ENCODE measurements at places on chromosomes 7 and 10. TPM values are rescaled to one million over a fixed set of nuclear protein-coding genes. Genes with fewer than 3 reads are reported as not detected.

- no peak overlapping the region for H3K4me3 ChIP-seq
- peak; percentile 15 for DNase-seq
- no peaks in the 10 kb centered on the region for H3K4me1 ChIP-seq
- no peaks in the 10 kb centered on the region for H3K36me3 ChIP-seq
- H3K27ac ChIP-seq, result no peak overlapping the region
Measured at GRCh38 chr10:96292971-96293920, 11.0 kb upstream of the DNTT start.

DNA sequence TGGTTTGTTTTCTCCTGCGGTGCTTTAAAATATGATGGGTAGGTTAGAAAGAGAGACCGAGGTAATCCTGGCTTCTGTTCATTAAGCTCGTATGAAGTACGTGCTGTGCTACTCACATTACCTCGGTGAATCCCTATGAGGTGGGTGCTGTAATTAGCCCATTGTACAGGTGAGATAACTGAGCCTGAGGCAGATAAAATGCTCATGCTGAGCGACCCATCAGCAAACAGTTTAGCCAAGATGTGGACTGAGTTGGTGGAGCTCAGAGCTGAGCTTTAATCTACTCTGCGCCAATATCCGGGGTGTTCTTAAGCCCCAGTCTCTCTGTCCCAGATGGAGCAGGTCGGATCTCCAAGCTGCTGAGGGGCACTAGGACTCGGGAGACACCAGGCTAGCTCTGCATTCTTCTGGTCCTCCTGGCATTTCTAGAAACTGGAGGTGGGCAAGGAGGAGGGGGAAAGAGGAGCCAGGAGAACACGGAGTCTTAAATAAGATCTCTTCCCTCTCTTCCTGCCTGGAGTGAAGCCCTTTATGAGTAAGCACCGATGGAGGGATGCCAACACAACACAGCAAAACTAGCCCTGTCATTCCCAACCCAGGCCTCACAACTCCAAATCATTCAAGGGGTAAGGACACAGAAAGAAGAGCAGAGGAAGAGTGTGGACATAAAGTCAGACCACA, 458.5 kb downstream of the KCNMA1 start:
- peak; percentile 32 for DNase-seq
- H3K4me3 ChIP-seq, result no peak overlapping the region
- H3K27me3 ChIP-seq, result peaks cover 9% of the 10 kb centered on the region
- H3K27ac ChIP-seq, result no peak overlapping the region

GRCh38 chr7:126760914-126761577, 491.7 kb downstream of the GRM8 start:
- no peak overlapping the region for H3K4me3 ChIP-seq
- H3K27ac ChIP-seq, result no peak overlapping the region
- no peaks in the 10 kb centered on the region for H3K27me3 ChIP-seq
- DNase-seq, result no peak
- no peaks in the 10 kb centered on the region for H3K4me1 ChIP-seq

The SORCS3 gene
- not detected for total RNA-seq

DNA sequence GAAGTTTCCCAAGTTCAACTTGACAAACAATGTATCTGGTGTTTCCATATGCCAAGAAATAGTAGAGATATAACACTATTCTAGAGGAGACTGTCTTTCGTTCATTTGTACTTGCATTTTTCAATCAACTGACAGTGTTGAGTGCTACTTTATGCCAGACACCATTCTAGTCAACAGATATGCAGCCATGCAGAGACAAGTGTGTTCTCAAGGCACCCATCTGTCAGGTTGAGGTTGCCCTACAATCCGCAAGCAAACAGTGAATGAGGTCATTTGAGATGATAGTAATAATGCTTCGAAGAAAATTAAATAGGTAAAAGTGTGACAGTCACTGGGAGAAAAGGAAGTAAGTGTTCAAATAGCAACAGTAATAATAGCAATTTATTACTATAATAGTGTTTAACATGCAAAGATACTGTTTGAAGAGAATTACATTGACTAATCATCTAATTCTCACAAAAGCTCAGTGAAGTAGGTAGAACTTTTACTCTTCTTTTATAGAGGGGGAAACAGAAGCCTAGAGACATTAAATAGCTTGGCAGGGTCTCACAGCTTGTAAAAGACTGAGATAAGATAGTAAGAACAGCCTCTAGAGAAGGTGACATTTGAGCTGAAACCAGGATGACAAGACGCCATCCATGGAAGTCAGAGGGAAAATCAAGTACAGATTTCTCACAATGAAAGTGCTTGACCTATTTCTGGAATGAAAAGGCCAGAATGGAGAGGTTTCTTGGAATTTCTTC, 936.9 kb downstream of the SORCS3 start:
- no peaks in the 10 kb centered on the region for H3K27me3 ChIP-seq
- H3K4me3 ChIP-seq, result no peak overlapping the region
- no peaks in the 10 kb centered on the region for H3K36me3 ChIP-seq
- no peaks in the 10 kb centered on the region for H3K4me1 ChIP-seq
- H3K27ac ChIP-seq, result no peak overlapping the region

GRCh38 chr10:9035355-9035754, 980.9 kb downstream of the GATA3 start:
- H3K27me3 ChIP-seq, result no peaks in the 10 kb centered on the region
- H3K4me1 ChIP-seq, result no peaks in the 10 kb centered on the region
- H3K36me3 ChIP-seq, result no peaks in the 10 kb centered on the region
- no peak for DNase-seq

The PLXDC2 gene
- 17.0 TPM for total RNA-seq
